ENCODE measurements at places on chromosomes 6 and 20.

- DNase-seq: no peak
Measured at GRCh38 chr6:14711056-14711703, 534.7 kb upstream of the JARID2 start.

GRCh38 chr6:111590209-111590980 is 15.3 kb downstream of the TRAF3IP2 start:
- DNase-seq: no peak

GRCh38 chr20:2693286-2694007 is 867 bp downstream of the EBF4 start:
- DNase-seq: no peak

DNA sequence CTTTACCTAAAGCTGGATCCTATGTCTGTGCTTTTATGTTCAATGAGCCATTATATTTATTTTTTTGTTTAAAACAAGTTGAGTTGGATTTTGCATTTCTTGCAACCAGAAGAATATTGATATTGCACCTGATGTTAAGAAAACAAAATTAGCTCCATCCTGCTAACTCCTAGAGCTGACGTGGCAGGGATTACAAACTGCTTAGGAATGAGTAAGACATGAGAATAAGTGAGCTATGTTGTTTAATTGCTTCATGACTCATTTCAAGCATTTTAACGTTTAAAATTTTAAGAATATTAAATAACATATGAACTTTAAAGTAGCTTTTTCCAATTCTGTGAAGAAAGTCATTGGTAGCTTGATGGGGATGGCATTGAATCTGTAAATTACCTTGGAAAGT is 663.5 kb downstream of the EPM2A start:
- DNase-seq: no peak

DNA sequence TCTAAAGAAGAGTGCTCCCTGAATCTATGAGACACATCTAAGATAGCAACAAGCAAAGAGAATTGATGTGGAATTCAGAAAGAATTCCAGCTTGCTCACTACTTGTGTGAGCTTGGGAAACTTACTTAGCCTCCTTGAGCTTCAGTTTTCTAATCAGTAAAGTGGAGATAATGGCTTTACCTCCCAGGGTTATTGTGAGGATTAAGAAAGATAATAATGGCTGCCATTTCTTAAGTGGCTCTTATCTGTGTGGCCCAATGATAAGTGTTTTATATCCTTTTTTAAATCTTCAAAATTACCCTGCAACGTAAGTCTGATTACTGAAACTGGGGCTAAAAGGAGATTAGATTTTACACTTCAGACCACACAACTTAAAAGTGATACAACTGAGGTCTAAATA is 418.5 kb downstream of the LMBRD1 start:
- DNase-seq: no peak

- no peak for DNase-seq
Measured at GRCh38 chr20:63056236-63057170, 49.7 kb upstream of the BHLHE23 start.

GRCh38 chr6:288866-289265 is 3.4 kb upstream of the DUSP22 start:
- no peak for DNase-seq

GRCh38 chr20:36528176-36528874 is 13.0 kb upstream of the MYL9 start:
- DNase-seq: no peak

- DNase-seq: no peak
Measured at GRCh38 chr6:83371423-83371822, 59.4 kb downstream of the ME1 start.

- DNase-seq: no peak
Measured at GRCh38 chr6:145548933-145549648, 186.2 kb downstream of the EPM2A start.

DNA sequence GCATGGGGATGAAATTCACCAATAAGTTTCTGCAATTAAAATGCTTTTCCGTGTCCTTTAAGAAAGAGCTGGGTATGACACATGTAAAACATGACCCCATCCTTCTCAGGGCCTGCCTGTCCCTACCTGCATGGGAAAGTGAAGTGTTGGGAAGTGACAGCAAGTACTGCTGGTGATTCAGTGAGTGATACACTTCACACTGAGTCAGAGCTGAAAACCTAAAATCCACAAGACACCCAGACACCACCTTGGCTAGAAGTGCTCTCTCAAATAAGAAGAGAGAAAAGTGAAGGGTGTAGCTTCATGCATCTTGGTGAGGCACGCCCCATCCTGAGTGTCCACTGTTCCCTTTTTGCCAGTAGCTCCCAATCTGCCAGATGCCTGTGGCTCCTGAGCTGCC is 3.3 kb downstream of the RAB22A start:
- no peak for DNase-seq

DNA sequence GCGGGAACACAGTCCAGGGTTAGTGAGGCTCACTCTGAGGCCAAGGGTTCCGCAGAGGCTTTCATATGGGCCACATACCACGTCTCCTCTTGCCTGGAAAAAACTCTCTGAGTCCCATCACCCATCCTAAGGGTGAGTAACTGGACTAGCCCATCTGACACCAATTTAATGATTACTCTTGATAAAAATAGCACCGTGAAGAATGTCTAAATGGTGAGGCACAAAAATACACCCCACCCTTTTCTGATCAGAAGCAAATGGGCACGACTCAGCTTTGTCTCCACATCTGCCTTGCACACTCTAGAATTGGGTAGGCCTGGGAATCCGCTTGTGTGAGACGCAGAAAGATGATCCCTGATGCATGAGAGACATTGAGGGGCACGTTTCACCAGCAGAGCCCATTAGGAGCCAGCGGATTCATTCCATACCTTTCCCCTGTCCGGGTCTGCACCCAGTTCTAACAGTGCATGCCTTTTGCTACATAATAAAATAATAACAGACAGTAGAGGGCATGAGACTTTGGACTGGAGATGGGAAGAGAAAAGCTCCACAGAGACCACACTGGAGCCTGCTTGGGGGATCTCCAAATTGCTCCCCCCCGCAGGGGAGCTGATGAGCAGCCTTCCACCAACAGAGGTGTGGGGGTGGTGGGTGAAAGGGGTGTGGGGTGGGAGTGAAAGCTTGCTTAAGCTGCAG is 110.0 kb upstream of the KCNK16 start:
- no peak for DNase-seq

DNA sequence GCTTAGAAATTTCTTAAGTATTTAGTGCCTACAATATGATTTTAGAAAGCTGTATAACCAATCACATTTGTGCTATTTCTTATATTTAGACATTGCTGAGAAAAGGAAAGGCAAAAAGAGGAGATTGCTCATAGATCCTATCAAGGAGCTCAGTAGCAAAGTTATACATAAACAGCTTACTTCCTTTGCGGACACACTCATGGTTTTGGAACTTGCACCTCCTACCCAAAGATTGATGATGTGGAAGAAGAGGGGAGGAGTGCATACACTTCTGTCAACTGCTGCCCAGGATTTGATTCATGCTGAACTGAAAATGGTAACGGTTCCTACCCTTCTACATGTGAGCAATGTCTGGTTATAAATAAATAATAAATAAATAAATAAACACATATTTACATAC is 16.7 kb downstream of the RAD21L1 start:
- DNase-seq: no peak
